Panc1 (cell line): ENCODE measurements at places on chromosomes 6 and 20. TPM values are rescaled to one million over a fixed set of nuclear protein-coding genes. Genes with fewer than 3 reads are reported as not detected.
A peak's percentile ranks its signal among the peaks of the same experiment; 100 is the strongest.

VGLL2 gene
- total RNA-seq: not detected

CRIP3 gene
- 0.64 TPM for total RNA-seq

PTCRA gene
- total RNA-seq: not detected

TRAPPC3L gene
- not detected for total RNA-seq

SCUBE3 gene
- 1.6 TPM for total RNA-seq

TBC1D32 gene
- total RNA-seq: 15.8 TPM

SKIC2 gene
- 121 TPM for total RNA-seq

AIF1 gene
- total RNA-seq: 0.44 TPM

ECT2L gene
- not detected for total RNA-seq

DNA sequence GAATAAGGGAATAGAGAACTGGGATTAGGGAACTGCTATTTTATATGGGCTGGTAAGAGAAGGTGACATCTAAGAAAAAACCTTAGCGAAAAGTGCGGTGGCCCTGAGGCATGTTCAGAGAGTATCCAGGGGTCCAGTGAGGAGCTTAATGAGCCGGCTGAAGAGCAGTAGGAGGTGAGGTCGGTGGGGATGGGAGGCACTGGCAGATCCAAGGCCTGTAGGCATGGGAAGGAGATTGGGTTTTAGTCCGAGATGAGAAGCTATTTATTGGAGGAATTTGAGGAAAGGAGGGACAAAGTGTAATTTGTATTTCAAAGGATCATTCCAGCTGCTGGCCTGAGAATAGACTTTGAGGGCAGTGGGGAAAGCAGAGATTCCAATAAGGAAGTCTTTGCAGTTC is 123.8 kb downstream of the QKI start:
- no peak for DNase-seq

GRCh38 chr6:40946738-40947301 is 92.2 kb downstream of the UNC5CL start:
- DNase-seq: no peak

- DNase-seq: no peak
Measured at GRCh38 chr20:4160761-4161305, 145.5 kb upstream of the RNF24 start.

DNA sequence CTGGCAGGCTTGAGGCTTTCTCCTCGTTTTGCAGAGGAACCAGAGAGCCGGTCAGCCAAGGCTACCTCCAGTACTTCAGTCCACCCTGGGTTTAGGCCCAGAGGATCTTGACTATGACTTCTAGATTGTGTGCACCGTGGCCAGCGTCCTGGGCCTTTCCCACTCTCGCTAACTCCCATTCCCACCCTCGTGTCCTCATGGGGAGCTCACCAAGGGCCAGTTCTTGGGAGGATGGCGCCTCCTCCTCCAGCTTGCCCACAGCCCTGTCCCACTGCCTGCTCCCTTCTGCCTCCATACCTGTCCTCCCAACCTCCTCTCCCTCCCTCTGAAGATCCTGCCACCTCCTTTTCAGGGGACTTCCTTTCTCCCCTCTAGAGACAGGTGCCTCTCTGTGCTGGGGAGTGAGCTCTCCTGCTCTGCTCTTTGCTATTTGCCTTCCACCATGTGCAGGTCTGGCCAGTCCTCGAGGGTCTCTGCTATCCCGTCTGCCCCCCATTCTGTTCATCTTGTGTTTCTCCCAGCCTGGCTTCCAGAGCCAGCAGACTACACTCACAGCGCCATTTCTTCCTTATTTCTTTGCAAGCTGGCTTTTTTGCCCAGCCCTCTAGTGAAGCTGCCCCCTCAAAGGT is 4.4 kb upstream of the SYNJ2 start:
- DNase-seq: no peak

DNA sequence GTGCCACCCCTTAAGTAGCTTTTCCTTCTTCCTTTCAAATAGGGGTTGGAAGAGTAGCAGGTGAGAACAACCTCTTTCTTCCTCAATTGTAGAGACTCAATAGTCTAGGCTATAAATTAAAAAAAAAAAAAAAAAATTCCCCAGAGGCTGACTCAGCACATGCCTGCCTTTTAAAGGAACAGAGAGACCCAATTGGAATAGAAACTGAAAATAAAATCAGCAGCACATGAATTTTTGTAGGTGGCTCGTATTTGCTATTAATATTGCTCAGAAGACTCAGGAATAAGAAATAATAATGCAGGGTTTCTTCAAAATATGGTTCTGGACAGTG is 19.3 kb downstream of the TOP1 start:
- DNase-seq: no peak

DNA sequence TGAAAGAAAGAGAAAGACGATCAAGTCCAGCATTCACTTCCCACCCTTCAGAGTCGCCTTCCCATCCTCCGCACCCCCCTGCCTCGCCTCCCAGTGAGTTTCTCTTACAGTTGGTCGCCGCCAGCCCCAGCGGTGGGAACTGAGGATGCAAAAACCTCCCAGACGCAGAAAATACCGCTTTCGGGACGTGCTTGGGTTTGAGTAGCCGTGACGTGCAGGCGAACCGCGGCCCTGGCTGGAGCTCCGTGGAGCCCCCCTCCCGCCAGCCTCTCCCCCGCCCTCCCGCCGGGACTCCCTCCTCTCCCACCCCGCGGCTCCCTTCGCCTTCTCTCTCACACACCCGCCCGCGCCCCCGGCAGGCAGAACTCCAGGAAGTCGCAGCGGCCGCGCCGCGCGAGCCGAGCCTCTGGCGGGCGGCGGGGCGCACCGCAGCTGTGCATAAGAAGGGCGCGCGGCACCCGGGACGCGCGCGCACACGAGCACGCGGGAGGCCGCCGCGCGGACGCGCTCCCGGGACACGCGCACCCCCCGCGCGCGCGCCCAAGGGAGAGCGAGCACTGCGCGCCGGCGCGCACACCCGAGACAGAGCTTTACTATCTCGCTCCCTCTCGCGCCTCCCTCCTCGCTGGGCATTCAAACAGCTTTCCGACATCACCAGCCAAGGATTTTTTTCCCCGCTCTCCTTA is at the start of gene ADGRB3:
ADGRB3 (plus strand) TSS at position 557 of the 686 bp plus-strand sequence. CDS start 3,394 bp downstream, outside the sequence.
- DNase-seq: no peak

DNA sequence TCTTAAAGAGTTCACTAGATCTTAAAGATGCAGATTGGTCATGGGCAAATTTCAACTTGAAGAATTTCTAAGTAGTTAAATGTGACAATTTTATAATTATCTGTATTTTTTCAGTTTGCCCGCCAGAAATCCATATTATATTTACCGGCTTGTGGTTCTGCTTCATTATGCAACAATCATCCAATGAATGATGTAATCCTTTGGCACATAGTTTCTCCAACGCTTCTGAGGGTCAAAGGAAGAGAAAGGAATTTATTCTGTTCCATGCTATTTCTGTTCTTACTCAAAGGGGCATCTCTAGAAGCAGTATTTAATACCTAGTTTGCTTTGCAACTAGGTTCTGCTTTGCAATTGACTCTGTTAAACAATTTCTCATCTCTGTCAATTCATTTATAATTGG is 359.3 kb upstream of the PLCB4 start:
- DNase-seq: no peak

GRCh38 chr6:68650142-68650541 is 15.1 kb downstream of the ADGRB3 start:
- no peak for DNase-seq

- DNase-seq: no peak
Measured at GRCh38 chr6:83343121-83343520, 87.7 kb downstream of the ME1 start.

GRCh38 chr6:49038294-49038822 is 424.7 kb downstream of the MMUT start:
- DNase-seq: no peak

GRCh38 chr20:25310268-25310920 is 62.5 kb downstream of the PYGB start:
- peak; percentile 92 for DNase-seq

DNA sequence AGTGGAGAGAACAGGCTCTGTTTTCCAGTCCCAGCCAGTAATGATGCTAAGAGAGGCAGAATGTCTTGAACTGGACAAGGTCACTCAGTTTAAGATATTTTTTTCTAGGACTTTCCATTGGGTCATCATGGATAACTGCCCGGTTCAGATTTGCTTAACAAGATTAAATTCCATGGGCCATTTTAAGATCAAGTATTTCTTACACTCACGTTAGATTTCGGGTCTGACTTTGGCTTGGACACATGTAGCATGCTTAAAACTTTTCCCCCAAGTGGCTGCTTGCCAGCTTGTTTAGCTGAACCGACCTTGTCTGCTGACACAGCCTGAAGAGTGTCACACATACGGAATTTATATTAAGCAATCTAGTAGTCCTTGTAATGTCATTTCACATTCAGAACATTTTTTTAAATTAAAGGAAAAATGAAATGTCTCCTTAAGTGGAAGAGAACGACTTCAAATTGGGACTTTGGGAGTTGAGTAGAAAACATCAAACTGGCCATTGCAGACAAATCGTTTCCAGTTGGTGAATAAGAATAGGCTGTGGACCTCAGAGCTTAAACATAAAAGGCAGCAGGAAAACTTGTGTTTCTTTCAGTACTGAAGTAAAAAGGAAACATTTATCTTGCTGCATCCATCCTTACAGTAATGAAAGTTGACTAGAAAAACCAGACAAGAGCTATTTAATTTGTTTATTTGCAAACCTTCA is 29.0 kb downstream of the ARMC2 start:
- DNase-seq: no peak

- DNase-seq: no peak
Measured at GRCh38 chr6:119671105-119671504, 321.5 kb upstream of the MAN1A1 start.

DNA sequence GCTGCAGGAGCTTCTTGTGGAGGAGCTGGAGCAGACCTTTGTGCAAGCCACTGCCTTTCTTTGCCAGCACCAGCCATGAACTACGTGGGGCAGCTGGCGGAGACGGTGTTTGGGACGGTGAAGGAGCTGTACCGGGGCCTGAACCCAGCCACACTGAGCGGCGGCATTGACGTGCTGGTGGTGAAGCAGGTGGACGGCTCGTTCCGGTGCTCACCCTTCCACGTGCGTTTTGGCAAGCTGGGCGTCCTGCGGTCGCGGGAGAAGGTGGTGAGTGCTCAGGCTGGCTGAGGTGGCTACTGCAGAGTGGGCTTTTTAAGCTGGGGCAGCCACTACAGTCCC is 5.1 kb downstream of the LPIN3 start:
- DNase-seq: no peak
